ENCODE measurements at places on chromosomes 2 and 18.

GRCh38 chr2:167756446-167756845, 490.9 kb downstream of the STK39 start:
- peak; percentile 73 for DNase-seq

DNA sequence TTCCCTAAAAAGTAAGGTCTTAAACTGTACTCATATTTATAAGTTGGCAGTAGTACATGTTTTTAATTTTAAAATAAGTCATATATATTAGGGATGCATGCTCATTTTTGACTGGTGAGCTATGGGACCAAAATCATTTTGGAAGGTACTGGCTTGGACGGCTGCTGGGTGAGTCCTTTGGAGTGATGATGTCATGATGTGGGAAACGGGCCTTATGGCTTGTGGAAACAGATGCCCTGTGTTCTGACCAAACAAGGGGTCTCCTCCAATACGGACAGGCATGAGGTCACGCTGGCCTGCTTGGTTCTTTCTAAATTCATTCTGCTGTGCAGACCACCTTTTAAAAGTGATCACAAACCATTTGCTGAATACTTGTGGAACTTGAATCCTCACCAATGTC, 109.2 kb upstream of the MGAT5 start:
- DNase-seq: no peak

DNA sequence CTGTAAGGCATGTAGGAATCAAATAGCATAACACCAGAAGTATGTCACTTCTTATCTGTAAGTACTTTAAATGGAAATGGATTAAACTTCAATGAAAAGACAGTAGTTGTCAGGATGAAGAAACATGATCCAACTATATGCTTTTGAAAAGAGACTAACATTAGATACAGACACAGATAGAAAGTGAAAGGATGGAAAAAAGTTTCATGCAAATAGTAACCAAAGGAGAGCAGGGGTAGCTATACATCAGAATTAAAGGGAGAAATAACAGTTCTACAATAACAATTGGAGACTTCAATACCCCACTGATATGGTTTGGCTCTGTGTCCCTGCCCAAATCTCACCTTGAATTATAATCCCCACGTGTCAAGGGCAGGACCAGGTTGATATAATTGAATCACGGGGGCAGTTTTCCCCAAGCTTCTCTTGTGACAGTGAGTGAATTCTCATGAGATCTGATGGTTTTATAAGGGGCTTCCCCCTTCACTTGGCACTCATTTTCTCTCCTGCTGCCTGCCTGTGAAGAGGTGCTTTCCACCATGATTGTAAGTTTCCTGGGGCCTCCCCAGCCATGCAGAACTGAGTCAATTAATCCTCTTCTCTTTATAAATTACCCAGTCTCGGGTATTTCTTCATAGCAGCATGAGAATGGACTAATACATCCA, 205.4 kb upstream of the CDH2 start:
- no peak for DNase-seq

- no peak for DNase-seq
Observed at GRCh38 chr2:100383954-100384353, 33.5 kb downstream of the CHST10 start.

Data from neural progenitor cell (in vitro differentiated cells).